LNCaP clone FGC (cell line): ENCODE measurements at places on chromosomes 4 and X.

- DNase-seq, result no peak
Observed at GRCh38 chr4:142696334-142697122, 149.6 kb downstream of the INPP4B start.

GRCh38 chrX:7638078-7638710 lies 204.8 kb upstream of the VCX start:
- DNase-seq, result no peak

DNA sequence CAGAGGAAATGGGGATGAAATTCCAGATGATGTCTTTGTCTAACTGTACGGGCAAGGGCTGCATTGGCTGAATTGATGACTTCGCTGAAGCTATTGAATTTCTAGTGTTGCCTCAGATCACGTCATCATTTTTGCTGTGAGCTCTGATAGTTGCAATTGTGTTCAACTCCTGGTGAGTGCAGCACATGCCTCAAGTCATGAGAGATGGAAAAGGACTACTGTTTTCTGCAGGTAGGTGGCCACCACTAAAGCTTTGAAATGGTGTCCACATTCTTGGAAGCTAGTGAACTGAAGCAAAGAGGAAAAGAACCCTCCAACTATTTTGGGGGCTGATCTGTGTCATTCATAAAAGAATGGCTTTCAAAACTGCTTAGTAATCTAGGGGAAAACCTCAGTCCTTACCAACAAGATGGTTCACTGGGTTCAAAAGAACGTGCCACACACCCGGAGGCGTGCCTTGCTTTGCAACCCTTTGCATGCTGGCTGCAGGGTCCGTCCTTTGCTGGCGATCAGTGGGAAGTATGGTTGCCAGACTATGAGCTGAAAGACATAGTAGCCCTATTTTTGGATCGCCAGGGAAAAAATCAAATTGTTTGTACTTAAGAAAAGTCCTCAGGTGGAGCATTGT lies 88.1 kb upstream of the STOX2 start:
- no peak for DNase-seq

DNA sequence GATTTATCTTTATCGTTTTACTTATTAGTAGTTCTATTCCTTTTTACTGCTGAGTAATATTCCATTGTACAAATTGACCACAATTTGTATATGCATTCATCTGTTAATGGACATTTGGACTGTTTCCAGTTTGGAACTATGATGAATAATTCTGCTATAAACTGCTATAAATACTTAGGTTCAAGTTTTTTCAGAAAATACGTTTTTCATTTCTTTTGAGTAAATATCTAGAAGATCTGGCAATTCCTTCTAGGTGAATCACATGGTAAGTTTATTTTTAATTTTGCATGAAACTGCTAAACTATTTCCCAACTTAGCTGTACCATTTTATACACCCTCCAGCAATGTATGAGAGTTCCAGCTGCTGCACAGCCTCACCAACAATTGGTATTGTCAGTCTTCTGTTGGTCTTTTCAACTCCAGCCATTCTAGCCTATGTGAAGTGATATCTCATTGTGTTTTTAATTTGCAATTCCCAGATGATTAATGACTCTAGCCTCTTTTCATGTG lies 22.2 kb downstream of the LIN54 start:
- no peak for DNase-seq

DNA sequence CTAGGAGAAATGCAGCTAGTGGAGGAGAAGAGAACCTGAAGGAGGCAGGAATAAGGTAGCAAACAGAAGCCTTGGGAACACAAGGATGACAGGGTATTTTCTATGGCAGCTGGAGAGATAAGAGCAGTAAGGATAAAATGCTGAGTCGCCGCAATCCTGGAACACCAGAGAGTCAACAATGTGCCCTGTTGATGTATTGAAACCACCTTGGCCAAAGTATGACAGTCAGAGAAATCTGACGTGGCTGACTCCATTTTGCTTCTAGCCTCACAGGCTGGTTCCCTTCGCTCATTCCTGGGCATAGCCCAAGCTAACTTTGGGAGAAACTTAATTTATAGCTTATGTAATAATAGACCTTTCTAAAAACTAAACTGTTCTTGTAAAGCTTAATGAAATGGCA lies 56.6 kb upstream of the C4orf54 start:
- no peak for DNase-seq

DNA sequence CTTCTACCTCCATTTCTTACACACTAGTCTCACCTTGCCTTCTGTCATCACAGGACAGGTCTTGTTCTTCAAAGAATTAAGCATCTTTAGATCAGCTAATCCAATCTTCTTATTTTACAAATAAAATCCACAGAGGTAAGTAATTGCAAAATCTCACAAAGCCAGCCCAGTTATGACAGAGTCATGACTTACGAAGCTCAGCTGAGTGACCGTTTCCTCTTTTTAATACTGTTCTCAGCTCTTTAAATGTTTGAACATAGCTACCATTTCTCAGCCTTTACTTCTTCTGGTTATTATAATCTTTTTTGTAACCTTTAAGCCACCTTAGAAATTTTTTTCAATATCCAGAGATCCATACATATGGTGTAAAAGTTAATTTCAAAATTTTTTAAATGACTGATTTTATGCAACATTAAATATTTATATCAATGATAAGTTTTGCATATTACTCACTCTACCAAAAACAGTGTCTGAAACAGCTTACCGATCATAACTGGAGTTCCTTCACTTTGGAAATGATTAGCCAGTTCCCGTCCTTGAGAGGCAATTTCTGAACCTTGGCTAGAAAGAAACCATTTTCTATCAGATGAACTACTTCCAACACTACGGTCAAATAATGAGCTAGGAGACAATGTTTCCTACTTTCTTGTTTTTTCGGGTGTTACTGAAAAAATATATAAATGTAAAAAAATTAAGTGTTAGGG lies 8.8 kb downstream of the ANKRD37 start:
- no peak for DNase-seq

DNA sequence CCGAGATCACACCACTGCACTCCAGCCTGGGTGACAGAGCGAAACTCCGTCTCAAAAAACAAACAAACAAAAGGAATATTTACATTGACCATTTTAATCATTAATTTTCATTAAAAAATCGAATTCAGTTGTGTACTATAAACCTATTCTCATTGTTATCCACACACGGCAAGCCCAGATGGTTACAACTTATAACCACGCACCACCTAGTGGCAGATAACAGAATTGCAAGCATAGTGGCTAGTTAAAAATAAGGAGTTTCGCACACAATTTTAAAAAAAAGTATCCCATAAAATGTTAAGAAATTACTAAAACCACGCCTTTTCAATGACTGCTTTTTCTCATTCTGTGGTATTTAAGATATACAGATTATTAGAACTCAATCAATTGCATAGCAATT lies 25.4 kb downstream of the MBNL3 start:
- no peak for DNase-seq

DNA sequence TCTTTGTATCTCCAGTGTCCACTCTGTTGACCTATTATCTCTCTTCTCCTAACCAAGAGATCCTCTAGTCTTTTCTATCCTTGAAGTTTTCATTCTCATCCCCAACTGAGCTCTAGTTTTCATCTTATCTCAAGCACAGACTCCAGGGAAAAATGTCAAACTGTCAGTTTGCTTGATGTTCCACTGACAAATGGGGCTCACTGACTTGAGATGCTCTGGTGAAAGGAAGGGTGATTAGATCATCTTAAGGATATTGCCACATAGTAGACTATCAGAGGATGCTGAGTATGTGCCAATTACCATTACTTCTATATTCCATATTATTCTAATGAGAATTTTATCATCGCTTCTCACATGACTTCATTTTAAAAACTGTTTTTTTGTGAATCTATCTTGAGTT lies 2008.2 kb downstream of the ARAP2 start:
- no peak for DNase-seq

DNA sequence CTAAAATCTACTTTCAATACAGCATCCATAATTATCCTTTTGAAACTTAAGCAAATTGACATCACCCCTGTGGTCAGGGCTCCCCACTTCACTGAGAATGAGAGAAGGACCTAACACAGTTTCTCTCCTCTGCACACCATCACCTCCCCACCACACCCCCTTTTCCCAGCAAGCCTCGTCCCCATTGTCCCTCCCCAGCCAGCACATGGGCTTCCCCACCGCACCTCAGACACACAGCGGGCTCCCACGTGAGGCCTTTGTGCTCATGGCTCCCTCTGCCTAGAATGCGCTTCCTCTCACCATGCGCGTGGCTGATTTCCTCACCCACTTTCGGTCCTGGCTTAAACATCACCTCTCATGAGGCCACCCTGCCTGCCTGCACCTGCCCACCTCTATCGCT lies 639.0 kb upstream of the FRG1 start:
- DNase-seq, result no peak

DNA sequence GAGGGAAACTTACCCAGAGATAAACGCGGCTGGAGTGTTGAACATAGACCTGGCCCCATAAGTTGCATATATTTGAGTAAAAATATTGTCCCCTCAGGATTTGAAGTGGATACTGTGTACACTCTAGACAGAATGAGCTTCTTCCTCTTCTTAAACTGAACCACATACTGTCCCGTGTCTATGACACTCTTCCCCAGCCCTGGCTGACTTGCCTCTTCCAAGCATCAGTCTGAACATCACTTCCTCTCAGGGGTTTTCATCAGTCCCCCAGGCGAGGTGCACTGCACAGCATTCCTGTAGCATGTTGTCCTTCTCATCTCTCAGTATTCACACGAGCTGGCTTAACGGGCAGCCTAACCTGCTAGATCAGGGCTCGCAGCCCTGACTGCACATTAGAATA lies 80.5 kb upstream of the TMEM150C start:
- no peak for DNase-seq
